ENCODE measurements at places on chromosomes 5 and 9.

DNA sequence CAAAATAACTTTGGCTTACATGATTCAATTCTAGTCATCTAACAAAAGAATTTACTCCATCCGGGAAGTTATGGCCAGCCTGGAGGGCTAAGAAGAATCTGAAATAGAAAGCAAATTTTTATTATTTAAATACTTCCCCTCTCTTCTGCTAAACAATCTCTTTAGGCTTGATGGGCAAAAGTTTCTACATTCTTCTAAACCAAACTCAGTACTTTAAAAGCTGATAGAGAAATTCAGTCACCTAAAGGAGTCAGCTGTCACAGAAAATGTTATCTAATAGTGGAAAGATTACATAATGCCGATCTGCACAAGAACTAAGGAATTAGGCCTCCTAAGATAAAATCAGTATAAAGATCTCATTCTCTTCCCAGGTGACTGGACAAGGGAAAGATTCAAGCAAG, 32.4 kb downstream of the GNAQ start:
- no peak for DNase-seq

DNA sequence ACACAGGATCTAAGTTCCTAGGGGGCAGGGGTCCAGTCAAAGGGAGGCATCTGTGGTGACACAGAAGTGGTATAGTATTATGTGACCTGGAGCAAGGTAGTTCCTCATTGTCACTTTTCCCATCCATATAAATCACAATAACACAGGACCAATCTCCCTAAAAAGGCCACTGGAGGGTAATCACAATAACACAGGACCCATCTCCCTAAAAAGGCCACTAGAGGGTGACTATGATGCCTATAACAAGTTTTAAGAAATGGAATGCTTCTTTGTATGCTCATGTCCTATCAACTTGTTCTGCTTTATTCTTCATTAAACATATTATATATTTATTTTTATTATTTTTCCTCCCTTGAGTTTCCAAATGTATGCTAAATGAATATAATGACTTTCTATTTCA, 254.6 kb downstream of the ASTN2 start:
- DNase-seq: no peak

- DNase-seq: no peak
These were observed 49.2 kb downstream of the TIMD4 start for GRCh38 chr5:156913719-156914370.

DNA sequence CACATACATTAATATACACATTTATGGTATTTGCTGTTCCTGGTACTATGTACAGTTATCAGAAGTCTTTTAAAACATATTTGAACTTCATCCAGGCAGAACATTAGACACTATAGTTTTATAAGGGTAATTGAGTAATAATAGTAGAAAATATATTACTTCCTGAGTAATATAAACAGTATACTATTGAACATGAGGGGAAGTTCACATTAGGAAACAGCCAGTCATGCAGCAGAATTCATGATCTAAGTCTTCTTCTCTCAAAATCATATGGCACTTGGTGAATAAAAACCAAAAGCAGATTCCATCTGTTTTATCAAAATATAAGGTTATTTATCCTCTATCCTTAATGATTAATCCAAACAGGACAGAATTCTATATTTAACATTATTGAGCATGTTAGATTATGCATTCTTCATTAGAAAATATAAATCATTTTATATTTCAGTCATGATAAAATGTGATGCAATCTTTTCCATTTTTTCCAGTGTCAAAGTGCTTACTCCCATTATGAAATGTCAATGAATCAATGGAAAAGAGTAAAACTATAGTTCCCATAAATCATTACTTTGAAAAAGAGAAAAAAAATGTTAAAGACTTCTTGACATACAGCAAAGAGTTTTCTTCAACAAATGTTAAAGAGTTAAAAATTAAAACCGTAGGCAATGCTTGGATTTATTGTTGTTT, 584.3 kb upstream of the TUSC1 start:
- DNase-seq: no peak

DNA sequence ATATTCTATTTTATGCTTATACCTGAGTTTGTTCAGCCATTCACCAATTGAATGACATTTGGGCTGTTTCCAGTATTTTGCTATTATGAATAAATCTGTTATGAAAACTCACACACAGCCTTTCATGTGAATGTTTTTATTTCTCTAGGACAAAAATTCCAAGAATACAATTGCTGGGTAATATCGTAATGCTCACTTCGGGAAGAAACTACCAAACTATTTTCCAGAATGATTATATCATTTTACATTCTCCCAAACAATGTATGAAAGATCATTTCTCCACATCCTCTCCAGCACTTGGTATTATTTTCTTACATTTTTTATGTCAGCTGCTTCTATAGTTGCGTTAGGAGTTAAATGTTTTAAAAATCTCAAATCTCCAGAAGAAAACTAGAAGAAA, 58.3 kb upstream of the LHFPL2 start:
- DNase-seq: no peak

DNA sequence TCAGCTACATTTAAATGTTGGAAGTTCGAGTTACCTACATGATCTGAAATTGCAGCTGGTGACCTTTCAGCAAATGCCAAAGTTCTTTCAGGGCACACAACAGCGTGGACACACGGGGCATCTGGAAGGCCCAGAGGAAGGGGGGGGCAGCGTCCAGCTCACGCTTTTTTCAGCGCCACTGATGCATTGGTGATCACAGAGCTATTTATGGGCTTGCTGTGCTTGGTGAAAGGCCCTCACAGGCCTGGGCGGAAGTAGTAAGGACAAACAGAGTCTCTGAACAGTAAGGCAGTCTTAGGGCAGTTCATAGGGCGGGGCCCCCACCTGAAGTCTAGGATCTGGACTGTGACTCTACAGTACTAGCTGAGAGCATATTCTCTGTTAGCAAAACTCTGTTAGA, 6.6 kb upstream of the FBP2 start:
- DNase-seq: no peak

DNA sequence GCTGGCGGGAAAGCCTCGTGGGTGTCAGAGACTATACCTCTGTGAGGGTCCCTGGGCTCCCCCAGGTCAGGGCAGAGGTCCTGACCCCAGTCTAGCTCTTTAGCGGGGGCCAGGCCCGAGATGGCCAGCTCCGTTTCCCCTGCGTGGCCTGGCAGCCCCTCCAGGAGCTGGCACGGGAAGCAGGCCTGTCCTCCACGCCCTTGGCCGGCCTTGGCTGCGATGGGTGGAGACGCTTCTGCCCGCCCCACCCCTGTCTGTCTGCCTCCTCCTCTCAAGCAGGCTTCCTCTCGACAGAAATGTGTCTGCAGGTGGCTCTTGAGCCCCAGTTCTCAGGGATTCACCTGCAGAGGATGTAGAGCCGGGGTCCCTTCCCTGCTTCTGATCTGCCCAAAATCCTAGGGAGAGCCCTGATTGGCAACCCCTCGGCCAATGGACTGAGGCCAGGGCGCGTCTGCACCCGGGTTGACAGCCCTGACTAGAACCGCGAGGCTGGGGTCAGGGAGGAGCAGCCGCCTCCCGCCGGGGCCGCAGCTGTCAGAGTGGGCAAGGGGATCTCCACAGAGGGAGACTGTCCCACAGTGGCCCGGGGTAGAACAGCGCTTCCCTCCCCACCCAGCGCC, 2.6 kb upstream of the GRIN1 start:
- DNase-seq: no peak

GRCh38 chr5:150184990-150185912, 4.6 kb upstream of the SLC6A7 start:
- DNase-seq: no peak

GRCh38 chr5:81097713-81098112, 135.4 kb upstream of the CKMT2 start:
- no peak for DNase-seq

- no peak for DNase-seq
These were observed 13.9 kb downstream of the GRXCR2 start for GRCh38 chr5:145858959-145859358.

DNA sequence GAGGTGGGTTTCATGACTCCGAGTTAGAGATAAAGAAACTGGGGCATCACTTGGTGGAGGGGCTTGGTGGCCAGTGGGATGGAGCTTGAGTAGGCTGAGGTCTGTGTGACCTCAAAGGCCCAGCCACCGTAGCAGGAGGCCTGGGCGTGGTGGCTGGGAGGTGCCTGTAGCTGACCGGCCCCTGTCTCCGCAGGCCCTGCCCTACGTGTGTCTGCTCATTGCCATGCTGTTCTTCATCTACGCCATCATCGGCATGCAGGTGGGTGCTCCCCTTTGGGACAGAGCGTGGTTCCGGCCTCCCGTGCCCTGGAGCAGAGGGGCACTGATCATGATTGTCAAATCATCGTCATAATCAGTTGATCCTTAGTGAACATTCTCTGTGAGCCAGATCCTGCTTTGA, 196.2 kb downstream of the CACNA1B start:
- no peak for DNase-seq

GRCh38 chr9:127018935-127019334, 103.5 kb downstream of the ANGPTL2 start:
- no peak for DNase-seq

DNA sequence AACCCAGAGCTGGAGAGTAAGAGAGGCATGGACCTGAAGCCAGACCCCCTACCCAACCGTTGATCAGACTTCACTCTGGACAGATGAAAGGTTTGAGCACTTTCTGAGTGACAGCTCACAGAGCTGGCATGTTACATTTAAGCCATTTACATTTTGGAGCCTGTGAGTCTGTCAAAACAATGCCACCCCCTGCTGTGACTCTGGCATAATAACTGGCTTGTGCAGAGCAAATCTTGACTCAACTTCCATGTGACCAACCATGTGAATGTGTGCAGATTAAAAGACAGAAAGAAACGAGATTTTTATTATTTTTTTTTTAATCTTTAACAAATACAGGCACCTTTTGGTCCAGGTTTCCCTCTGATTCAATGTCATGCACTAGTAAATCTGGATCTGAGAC, 48.5 kb downstream of the MFAP3 start:
- peak; percentile 52 for DNase-seq

- no peak for DNase-seq
These were observed 157.5 kb downstream of the CHSY3 start for GRCh38 chr5:130061746-130062145.

DNA sequence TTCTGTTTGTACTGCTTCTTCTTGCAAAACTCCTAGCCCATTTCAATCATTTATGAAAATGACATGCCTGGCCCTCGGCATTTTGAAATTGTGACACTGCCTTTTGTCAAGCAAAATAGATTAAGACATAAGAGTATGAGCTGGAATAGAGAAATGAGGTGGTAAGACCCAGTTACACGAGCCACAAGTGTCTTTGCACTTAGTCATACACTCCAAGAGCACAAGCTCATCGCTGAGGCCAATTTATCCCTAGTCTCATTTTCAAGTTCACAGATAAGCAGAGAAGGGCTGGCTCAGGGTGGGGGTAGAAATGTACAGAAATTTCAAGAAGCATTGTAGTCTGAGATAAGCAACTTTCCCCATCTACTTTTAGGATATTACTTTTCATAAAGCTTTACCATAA, 40.6 kb upstream of the MAP1B start:
- DNase-seq: peak; percentile 52
